ENCODE measurements at places on chromosomes 1 and 21.
A peak's percentile ranks its signal among the peaks of the same experiment; 100 is the strongest.

DNA sequence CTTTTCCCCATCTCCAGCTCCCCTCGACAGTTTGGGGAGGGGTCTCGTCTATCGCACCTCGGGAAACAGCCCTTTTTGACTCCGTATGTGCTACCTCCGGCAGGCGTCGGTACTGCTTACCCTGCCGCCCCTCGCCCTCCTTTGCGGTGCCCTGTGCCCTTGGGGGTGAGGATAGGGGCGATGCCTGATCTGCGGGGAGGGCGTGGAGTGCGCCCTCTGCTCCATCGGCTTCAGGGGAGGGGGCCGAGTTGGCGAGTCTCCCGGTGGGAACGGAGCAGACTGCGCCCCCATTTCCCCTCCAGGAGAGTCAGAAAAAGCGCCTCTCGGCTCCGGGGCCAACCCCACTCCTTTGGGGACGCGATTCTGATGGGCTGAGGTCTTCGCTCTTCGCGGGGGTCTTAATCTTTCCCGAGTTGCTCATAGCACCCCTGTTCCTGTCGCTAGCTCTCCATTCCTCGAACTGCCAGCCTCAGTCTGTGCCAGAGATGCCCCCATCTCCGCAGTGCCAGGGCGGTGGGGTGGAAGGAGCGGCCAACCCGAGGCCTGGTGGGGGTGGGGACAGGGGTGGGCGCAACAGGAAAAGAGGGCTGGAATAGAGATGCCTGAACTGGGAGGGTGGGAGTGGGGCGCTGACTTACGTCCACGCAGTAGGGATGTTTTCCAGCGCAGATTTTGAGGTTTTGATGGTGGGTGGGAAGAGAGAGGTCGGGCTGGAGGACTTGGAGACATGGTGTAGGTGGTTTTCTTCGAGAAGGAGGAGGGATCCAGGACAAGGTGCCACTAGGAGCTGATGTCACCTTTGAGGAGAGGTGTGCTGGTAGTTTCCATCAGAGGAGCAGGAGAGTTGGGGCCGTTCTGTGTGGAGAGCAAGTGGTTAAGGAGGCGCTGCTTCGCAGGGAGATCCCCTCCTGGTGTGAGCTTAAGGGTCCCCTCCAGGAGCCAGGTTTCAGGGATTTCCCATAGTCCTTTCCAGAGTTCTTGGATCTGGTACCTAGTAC lies 674 bp downstream of the PPFIA4 start:
- DNase-seq: no peak

DNA sequence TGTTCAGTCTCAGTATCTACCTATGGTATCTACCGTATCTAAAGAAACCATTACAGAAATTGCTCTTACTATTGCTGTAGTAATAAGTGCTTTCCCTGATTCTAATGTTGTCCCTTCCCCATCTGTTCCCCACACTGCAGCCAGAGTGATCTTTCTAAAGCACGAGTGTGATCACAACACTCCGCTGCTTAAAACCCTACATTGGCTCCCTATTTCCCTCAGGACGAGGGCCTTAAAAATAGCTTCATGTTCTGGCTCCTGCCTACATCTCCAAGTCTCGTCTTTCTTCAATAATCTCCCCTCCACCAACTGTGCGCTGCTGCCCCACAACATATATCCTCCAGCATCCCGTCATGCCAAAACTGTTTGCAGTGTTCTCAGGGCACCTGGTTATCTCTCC lies 150.6 kb downstream of the SDCCAG8 start:
- DNase-seq: no peak

GRCh38 chr1:86618358-86618757 lies 71.5 kb downstream of the CLCA4 start:
- no peak for DNase-seq

DNA sequence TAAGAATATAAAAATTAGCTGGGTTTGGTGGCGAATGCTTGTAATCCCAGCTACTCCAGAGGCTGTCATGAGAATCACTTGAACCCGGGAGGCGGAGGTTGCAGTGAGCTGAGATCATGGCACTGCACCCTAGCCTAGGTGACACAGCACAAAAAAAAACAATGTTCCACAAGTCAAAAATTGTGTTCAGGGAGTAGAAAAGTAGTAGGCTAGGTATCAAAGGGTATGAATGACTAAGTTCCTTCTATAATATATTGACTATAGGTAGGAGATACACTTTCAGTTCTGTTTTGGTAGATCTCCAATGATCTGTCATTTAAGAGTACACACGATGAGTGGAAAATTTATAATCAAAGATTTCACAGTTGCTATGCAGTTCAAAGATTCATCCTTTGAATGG lies 16.7 kb downstream of the USP48 start:
- DNase-seq: no peak

GRCh38 chr1:203548892-203549291 lies 54.9 kb downstream of the OPTC start:
- DNase-seq: no peak

GRCh38 chr1:91014475-91014874 lies 7.4 kb downstream of the ZNF644 start:
- DNase-seq: no peak

- DNase-seq: no peak
Measured at GRCh38 chr1:152224093-152224492, at the start of gene HRNR. HRNR (minus strand) TSS chr1:152224193; CDS start chr1:152223253, 940 bp downstream.

- DNase-seq: no peak
Measured at GRCh38 chr1:43292216-43292615, 6.8 kb upstream of the C1orf210 start.

DNA sequence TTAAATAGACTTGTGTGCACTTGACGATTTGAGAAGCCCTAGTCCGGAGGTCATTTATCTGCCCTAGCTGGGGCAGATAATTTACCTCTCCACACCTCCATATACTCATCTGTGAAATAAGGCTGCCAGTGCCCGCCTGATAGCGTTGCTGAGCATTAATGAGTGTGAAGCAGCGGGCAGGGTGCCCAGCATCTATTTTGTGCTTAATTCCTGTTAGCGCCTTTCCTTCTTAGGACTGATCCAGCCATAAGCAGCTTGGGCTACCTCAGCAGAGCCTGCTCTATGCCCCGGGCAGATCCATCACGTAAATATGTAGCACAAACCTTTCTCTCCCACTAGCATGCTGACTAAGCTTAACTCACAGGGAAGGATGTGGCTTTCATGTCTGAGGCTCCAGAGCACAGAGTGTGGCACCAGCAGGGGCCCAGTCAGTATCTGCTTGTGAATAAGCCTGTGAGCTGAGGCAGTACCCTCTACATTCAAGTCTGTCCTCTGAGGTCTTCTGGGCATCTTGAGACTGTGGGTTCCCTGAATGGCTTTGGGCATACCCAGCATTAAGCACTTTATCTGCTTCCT lies 21.5 kb upstream of the RNF187 start:
- DNase-seq: no peak

- DNase-seq: no peak
Measured at GRCh38 chr1:146016891-146017290, 4.6 kb downstream of the HJV start.

DNA sequence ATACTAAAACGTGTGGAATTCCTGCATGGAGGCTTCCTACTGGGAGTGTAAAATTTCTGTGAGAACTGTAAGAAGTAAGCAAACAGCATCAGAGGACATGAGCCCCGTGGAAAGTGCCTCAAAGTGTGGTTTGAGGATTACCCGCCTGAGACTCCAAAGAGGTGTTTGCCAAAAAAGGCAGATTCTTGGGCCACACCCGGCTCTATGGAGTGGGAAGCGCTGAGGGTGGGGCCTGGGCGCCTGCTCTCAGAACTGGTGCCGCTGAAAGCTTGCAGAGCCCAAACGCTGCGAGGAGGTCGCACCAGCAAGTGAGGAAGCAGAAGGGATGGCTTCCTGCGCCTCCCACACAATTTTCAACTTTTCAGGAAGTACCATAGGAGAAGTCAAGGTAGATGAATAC lies 43.0 kb upstream of the PSEN2 start:
- peak; percentile 3 for DNase-seq

GRCh38 chr21:43578677-43579303 lies 80.5 kb downstream of the HSF2BP start:
- no peak for DNase-seq

GRCh38 chr21:16117851-16118590 lies 388.2 kb downstream of the USP25 start:
- DNase-seq: no peak

DNA sequence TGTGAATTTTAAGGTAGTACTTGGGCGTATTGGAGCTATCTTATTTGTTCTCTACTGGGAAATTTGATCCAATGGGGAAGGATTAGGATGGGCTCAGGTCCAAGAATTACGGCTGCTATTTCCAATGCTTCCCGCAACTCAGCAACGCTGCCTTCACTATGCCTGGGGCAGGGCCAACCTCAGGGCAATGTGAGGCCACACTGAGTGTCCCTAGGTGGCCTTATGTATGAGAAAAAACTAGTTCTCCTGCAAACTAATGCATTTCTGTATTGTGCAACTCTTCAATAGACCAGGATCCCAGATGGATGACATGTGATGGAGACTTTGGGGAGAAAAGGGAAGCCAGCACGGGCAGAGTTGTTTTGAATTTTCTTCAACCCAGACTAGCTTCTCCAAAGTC lies 168.1 kb downstream of the DUSP10 start:
- no peak for DNase-seq

All from activated CD4-positive, alpha-beta T cell treated with anti-CD3 and anti-CD28 coated beads for 24 hours (primary cell).